ENCODE measurements at places on chromosomes 13 and 19.

- DNase-seq, result no peak
Observed at GRCh38 chr13:66581675-66582074, 648.5 kb downstream of the PCDH9 start.

- DNase-seq, result no peak
Observed at GRCh38 chr19:18153556-18154134, 682 bp downstream of the PIK3R2 start.

- DNase-seq, result no peak
Observed at GRCh38 chr19:31099515-31100205, 249.6 kb downstream of the TSHZ3 start.

GRCh38 chr19:38839816-38840582 lies 8.4 kb upstream of the ECH1 start:
- DNase-seq, result no peak

- DNase-seq, result no peak
Observed at GRCh38 chr19:42325896-42326771, 699 bp downstream of the MEGF8 start.
